H4 (cell line): ENCODE measurements at places on chromosomes 11 and 22.

DNA sequence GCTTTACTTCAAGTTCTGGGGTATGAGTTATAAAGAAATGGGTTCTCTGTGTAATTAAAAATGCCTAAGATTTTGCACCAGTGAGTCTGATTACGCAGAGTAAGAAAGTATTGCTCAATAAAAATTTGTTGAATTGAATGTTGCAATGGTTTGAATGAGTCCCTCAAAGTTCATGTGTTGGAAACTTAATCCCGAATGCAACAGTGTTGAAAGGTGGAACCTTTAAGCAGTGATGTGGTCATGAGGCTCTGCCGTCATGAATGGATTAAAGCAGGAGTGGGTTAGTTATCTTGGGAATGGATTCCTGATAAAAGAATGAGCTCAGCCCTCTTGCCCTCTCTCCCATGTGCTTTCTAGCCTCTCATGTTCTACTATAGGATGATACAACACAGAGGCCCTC, 52.6 kb upstream of the SESN3 start:
- peak; percentile 41 for DNase-seq

DNA sequence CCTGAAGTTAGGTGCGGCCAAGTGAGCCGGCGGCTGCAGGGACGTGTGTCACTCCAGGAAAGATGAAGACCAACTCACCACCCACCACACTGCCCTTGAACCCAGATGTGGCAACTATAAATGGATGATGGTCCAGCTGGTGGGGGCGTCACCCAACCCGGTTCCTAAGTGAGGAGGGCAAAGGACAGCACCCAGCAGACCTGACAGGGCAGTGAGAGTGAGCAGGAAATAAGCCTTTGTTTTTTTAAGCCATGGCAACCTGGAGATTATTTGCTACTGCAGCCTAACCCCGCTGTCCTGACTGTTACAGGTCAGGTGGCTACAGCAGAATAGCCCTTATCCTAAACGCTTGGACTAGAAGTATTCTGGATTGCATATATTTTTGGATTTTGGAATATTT, 228.9 kb downstream of the CTTN start:
- no peak for DNase-seq

GRCh38 chr11:93986716-93987115, 34.4 kb upstream of the HEPHL1 start:
- DNase-seq, result peak; percentile 71

DNA sequence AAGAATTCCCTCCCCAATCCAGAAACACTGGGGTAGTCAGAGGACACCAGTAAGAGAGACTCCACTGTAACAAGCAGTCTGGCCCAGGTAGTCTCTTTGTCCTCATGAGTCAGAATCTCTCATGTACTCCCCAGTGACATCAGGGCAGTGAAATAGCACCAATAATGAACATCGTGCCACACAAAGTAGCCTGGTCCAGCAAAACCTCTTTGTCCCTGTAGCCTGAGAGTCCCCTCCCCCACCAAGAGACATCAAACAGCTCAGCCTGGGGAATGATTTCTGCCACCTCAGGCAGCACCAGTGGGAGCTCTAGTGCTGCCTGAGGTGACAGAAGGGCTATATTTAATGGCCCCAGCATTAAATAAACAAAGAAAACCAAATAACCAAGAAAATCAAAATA, 88.1 kb downstream of the SBF2 start:
- DNase-seq, result peak; percentile 33

GRCh38 chr22:50678218-50678650, 5.6 kb downstream of the SHANK3 start:
- DNase-seq, result no peak

DNA sequence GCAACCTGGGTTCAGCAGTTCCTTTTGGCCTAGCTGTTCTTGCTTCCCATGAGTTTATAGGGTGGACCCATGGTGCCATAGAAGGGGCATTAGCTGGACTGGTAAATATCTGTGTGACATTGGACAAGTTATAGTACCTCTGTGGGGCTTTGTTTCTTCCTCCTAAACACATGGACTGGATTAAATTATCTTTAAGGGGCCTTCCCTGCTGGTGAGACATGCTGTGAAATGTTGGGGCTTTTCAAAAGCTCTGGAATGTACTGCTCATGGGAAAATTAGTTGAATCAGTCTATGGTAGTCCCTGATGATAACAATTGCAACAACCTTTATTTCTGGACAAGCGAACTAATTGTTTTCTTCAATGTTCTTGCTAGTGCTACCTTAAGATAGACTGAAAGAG, 276.2 kb downstream of the BLID start:
- no peak for DNase-seq

DNA sequence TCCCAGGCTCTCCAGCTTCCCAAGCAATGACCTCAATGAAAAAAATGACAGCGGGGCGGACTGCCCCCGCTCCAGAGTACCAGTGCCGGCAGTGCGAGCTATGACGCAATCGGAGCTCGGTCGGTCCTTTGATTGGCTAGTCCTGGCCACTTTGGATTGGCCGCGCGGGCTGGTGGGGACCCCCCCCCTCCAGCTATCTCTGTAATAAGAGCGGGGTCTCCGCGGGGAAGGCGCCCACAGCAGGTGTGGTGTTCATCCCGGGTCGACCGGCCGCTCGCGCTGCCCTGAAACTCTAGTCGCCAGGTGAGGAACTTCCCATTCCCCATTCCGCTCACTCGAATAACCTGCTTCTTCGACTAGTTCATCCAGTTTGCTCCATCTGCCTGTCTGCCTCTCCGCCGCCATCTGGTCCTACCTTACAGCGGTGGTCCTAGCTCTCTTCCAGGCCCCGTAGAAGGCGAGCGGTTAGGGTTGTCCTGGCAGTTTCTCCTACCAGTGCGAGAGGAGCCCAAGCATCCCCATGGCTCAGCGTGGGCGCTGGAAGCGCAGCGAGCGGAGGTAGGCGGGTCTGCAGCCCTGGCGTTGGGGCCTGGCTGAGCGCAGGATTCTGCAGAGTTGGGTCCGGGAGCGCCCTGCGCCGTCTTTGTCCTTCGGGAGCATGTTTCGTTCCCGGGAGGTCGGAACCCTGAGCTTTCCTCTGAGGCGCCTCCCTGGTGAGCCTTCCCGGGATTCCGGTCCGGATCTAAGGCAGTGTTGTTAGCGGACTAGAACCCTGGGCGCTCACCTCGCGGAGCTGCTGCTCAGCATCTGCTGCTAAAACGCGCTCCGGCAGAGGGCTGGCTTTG, at the start of gene CALCB:
Gene CALCB (plus strand): TSS at position 233 of the 845 bp plus-strand sequence. CDS start 1,126 bp downstream, outside the sequence.
- no peak for DNase-seq

GRCh38 chr11:69366591-69366990, 72.6 kb downstream of the MYEOV start:
- no peak for DNase-seq

DNA sequence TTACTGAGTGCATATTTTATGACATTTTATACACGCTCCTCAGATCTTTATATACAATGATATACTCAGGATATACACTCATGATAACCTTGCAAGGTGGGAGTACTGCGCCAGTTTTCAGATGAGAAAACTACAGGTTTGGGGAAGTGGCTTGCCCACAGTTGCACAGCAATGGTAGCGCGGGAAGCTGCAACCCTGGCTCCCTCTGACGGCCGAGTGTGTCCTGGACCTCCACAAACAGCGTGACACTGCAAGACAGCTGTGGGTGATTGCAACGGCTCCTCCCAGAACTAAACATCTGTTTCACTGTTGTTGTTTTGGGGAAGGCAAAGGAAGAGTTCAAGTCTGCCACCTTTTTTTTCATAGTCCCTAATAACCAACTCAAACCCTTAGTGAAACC, 47.0 kb downstream of the PACSIN2 start:
- no peak for DNase-seq

DNA sequence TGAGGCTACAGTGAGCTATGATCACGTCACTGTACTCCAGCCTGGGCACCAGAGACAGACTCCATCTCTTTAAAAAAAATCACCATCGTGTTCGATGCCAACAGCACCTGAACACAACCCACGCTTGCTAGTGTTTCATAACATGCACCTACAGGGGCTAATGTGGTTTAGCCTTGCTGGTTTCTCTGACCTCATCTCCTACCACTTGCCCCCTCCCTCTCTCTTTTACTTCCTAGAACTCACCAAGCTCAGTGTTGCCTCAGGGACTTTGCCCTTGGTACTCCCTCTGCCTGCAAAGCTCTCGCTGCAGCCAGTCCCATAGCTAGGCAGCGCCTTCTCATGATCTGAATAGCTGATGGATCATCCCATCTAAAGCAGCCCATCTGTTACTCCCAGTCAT, 99.8 kb downstream of the FBXO7 start:
- peak; percentile 74 for DNase-seq

DNA sequence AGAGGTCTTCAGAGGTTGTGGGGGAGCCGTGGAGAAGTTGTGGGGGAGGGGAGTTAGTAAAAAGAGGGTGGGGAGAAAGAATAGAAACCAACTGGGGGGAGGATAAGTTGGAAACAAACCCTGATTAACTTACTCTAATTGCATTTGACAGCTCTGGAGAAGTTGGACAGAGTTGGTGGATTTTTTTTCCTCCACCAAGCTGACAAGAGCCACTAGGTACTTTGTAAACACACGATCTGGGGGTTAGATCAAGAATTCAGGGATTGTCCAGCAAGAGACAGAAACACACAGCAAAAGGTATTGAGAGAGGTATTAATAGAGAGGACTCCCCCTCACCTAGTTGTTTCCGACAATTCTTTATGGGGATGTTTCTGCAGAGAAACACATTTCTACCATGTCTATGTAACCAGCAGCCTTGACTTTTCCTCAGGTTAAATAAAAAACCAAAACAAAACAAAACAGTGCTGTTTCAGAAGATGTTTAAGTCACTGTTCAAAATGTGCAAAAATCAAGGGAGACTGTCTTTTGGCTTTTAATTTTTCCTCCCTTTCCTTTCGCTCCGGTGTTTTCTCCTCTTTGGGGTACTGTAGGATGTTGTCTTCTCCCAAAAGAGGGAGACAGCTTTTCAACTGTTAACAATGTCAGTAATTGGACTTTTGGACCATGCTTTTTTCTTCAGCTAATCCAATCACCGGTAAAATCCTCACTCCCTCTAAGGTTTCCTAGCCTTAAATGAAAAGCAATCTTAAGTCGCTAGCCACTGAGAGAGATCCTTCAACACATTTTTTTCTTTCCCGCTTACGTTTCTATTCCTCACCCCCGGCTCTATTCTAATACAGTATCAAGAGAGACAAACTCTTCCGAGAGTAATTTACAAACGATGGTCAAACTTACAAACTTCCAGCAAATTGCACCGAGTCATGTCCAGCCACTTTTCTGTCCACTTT, 708 bp downstream of the MAML2 start:
- no peak for DNase-seq

- DNase-seq, result no peak
Measured at GRCh38 chr11:115219376-115219775, 284.8 kb downstream of the CADM1 start.

- DNase-seq, result no peak
Measured at GRCh38 chr22:26215736-26216135, 46.5 kb downstream of the SEZ6L start.

DNA sequence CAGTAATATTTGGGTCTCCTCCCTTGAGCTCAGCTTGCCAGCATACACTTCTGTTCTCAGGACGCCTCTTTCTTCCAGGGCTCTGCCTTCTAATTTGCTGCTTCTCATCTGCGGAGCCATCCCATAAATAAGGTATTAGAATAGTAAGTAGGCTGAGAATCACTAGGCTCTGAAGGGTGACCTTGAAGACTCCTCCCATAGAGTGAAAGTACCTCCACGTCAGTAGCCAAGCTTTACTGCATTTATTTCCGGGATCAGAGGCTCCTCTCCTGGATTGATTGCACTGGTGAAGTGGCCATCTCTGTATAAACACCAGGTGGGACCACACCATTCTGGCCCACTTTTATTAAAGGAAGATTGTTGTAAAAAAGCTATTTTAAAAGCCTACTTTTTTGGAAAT, 315.5 kb downstream of the FAT3 start:
- DNase-seq, result no peak

DNA sequence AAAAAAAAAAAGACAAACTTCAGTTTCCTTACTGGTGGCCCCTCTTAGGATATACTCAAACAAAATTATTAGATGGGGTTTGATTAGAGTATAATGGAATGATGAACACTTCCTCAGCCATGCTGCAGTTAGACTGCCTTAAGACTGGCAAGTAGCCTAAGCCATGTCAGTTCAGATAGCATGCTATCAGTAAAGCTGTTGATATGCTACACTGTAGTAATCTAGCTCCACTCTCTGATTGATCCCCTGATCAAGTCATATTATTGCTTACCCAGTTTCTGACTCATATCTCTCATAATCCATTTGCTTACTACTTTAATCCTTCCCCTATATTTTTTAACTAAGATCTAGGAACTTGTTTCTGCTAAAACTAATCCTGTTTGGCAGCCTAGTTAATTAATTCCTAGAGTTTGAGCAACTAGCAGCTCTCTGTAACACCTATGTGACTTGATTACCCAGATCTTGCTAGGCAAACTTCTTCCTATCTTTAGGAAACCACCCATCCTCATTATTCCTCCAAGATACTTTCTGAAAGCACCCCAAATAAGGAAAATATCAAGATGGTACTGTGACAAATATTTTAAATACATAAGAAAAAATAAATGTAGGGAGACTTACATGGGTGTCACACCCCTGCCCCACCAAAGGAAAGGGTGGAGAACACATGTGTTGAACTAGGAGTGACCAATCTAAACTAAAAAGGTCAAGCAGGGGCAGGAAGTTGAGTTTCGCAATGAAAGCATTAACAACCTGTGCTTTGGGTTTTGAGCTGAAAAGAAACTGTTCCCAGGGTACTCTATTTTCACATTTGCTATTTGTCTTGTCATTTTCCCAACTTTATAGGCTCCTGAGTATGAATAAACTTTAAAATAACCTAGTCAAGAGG, 43.2 kb downstream of the PIK3C2A start:
- no peak for DNase-seq

GRCh38 chr11:99370549-99371216, 349.9 kb downstream of the CNTN5 start:
- DNase-seq, result peak; percentile 66

GRCh38 chr22:44893731-44894080, 116.1 kb downstream of the PHF21B start:
- no peak for DNase-seq

- no peak for DNase-seq
Measured at GRCh38 chr11:4140067-4140636, 45.6 kb downstream of the RRM1 start.

DNA sequence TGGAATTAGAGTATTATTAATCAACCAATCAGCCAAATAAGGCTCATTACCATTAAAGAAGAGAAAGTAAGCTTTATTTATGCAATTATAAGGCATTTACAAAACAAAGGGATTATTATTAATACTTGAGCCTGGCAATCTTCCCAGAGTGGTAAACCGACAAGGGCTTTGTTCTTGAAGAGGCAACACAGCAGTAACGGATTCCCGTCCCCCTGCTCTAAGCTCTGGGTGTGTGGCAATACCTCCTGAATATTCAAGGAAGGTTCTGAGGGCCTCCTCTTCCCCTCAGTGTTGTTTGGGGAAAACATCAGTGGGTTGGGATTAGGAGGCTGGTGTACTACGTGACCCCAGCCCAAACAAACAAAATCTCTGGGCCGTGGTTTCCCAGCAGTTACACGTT, 176.5 kb downstream of the TENM4 start:
- no peak for DNase-seq

- DNase-seq, result no peak
Measured at GRCh38 chr11:18317551-18317950, 4.4 kb downstream of the HPS5 start.

GRCh38 chr11:57072640-57073039, 83.9 kb downstream of the OR5AK2 start:
- DNase-seq, result peak; percentile 9
